ENCODE measurements at places on chromosomes 2 and 18. TPM values are rescaled to one million over a fixed set of nuclear protein-coding genes. Genes with fewer than 3 reads are reported as not detected.

- no peaks in the 10 kb centered on the region for H3K36me3 ChIP-seq
- no peak for DNase-seq
- H3K4me1 ChIP-seq: no peaks in the 10 kb centered on the region
- no peaks in the 10 kb centered on the region for H3K27me3 ChIP-seq
- H3K4me3 ChIP-seq: no peak overlapping the region
Measured at GRCh38 chr2:57685032-57685431, 361.6 kb upstream of the VRK2 start.

- H3K27ac ChIP-seq: no peak overlapping the region
- H3K4me1 ChIP-seq: peaks cover 24% of the 10 kb centered on the region
- peak; percentile 39 for DNase-seq
- no peaks in the 10 kb centered on the region for H3K36me3 ChIP-seq
Measured at GRCh38 chr2:25042321-25043240, 705 bp downstream of the EFR3B start.

- peaks cover 17% of the 10 kb centered on the region for H3K27me3 ChIP-seq
- no peak overlapping the region for H3K27ac ChIP-seq
- no peaks in the 10 kb centered on the region for H3K4me1 ChIP-seq
- no peaks in the 10 kb centered on the region for H3K36me3 ChIP-seq
Measured at GRCh38 chr2:11411768-11412448, 54.1 kb downstream of the E2F6 start.

DNA sequence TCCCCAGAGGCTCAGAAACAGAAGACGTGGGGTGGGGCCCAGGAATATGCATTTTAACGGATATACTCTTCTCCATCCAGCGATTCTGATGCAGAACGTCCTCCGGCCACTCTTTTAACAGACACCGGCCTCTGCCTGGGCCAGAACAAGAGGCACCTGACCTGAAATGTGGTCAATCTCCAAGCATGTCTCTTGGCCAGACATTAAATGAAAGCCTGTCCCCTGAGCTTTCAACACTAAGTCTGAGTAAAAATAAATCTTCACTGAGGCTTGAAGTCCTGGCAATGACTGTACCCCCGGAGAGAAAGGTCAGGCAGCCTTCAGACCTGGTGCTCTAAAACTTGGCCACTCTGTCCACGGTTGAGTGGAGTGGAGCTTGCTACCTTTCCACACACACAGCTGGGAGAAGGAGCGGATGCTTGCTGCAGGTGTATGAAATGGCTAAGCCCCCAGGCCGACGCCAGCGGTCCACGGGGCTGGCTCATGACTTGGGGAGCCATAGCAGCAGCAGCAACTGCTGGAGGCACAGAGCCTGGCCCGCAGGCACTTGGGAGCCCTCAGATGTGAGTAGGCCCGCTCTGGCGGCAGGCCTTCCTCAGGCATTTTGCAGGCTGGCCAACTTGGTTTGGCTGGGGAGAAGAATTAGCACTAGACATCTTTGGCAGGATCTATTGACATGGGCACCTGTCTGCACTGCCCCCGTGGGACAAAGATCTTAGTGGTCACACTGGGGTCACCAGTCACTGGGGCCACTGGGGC, 79.7 kb downstream of the TMEM17 start:
- no peak overlapping the region for H3K4me3 ChIP-seq
- no peak for DNase-seq
- H3K27ac ChIP-seq: no peak overlapping the region
- H3K27me3 ChIP-seq: peaks cover 12% of the 10 kb centered on the region
- no peaks in the 10 kb centered on the region for H3K36me3 ChIP-seq
- no peaks in the 10 kb centered on the region for H3K4me1 ChIP-seq

DNA sequence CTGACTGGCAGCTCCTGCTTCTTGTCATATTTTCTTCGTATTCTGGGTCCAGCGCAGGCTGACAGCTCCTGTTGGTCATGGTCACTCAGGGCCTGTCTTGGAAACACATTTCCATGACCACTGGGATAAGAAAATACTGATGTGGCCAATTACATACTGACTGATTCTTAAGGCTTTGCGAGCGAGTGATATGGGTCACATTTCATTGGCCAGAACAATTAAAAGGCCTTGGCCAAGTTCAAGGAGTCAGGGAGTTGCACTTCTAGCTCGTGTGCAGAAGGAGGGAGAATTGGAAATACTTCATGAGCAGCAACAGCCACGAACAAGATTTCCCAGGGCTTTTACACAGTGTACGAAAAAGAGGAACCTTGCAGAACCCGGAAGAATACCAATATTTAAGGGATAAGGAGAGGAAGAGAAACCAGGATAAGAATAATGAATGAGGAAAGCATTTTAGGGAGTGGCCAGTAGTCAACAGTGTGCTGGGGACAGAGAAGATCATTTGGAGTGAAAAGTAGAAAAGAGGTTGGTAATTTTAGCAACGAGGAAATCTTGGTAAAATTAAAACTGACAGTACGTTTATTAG, 149.5 kb downstream of the ATP9B start:
- no peaks in the 10 kb centered on the region for H3K27me3 ChIP-seq
- DNase-seq: no peak
- H3K27ac ChIP-seq: no peak overlapping the region
- H3K4me1 ChIP-seq: no peaks in the 10 kb centered on the region
- no peak overlapping the region for H3K4me3 ChIP-seq

GRCh38 chr2:84160453-84160852, 298.6 kb downstream of the SUCLG1 start:
- H3K4me1 ChIP-seq: no peaks in the 10 kb centered on the region
- DNase-seq: no peak
- H3K36me3 ChIP-seq: no peaks in the 10 kb centered on the region
- peaks cover 5% of the 10 kb centered on the region for H3K27me3 ChIP-seq

- no peak overlapping the region for H3K4me3 ChIP-seq
- no peak overlapping the region for H3K27ac ChIP-seq
- no peaks in the 10 kb centered on the region for H3K36me3 ChIP-seq
- H3K4me1 ChIP-seq: no peaks in the 10 kb centered on the region
- H3K27me3 ChIP-seq: no peaks in the 10 kb centered on the region
Measured at GRCh38 chr18:53909668-53910067, 314.8 kb downstream of the MBD2 start.

GRCh38 chr2:181022652-181023051, 42.2 kb downstream of the UBE2E3 start:
- no peak for DNase-seq
- peaks cover 7% of the 10 kb centered on the region for H3K36me3 ChIP-seq
- H3K4me1 ChIP-seq: peaks cover 9% of the 10 kb centered on the region
- no peak overlapping the region for H3K4me3 ChIP-seq
- H3K27me3 ChIP-seq: no peaks in the 10 kb centered on the region

DNA sequence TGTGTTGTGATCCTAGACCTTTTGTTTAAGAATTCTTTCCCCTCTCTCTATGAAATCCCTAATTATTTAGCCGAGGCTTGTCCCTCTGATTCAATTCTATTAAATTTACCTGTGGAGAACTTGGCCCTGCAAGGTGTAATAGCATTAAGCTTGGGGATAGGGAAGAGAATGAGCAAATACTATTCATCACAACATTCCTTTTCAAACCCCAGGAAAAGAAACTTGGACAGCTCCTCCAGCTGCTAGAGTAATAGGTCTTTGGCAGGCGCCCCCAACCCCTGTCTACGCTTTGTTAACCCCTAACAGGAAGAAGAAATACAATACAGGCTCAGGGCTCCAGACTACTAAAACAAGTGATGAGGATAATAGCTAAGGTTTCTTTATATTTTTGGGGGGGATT, 957.0 kb downstream of the CPS1 start:
- DNase-seq: no peak
- H3K4me3 ChIP-seq: no peak overlapping the region
- no peaks in the 10 kb centered on the region for H3K27me3 ChIP-seq
- H3K36me3 ChIP-seq: no peaks in the 10 kb centered on the region
- no peaks in the 10 kb centered on the region for H3K4me1 ChIP-seq

The GRHL1 gene
- 0.25 TPM for total RNA-seq

DNA sequence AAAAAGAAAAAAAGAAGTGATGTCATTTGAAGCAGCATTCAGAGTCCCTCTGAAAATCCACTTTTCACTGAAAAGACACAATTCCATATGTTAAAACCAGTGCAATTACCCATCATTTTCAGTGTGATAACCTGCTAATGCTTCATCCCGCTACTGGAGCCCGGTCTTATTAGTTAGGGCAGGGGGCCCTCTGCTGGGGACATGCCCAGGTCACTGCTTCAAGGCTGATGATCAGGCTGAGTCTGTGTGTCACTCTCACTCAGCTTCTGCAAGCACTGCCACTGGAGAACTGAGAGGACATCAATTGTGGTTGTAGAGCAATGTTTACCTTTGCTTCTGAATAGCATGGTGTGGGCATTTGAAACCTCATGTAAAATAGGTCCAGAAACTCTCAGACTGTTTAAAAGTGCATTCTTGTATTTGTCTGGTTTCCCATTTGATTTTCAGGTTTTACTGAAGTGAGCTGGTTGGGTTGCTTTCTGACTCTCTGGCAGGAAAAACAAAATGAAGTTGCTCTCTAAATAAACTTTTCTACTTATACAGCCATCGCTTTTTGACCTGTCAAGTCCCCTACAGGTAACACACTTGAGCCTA, 49.2 kb upstream of the NXPH2 start:
- H3K27me3 ChIP-seq: peaks cover 2% of the 10 kb centered on the region
- DNase-seq: peak; percentile 32
- no peak overlapping the region for H3K4me3 ChIP-seq
- H3K27ac ChIP-seq: no peak overlapping the region
- H3K4me1 ChIP-seq: no peaks in the 10 kb centered on the region
- H3K36me3 ChIP-seq: no peaks in the 10 kb centered on the region

The ABI2 gene
- 44.6 TPM for total RNA-seq

GRCh38 chr18:46829947-46830346, 73.1 kb upstream of the ST8SIA5 start:
- no peaks in the 10 kb centered on the region for H3K4me1 ChIP-seq
- peaks cover 32% of the 10 kb centered on the region for H3K36me3 ChIP-seq
- no peak overlapping the region for H3K27ac ChIP-seq
- DNase-seq: no peak
- H3K4me3 ChIP-seq: no peak overlapping the region
- H3K27me3 ChIP-seq: no peaks in the 10 kb centered on the region

The SH2D6 gene
- 1.4 TPM for total RNA-seq

The ARL5A gene
- 44.8 TPM for total RNA-seq

- no peak for DNase-seq
- no peak overlapping the region for H3K4me3 ChIP-seq
- H3K36me3 ChIP-seq: no peaks in the 10 kb centered on the region
- peaks cover 3% of the 10 kb centered on the region for H3K27me3 ChIP-seq
- H3K4me1 ChIP-seq: no peaks in the 10 kb centered on the region
Measured at GRCh38 chr18:68484241-68484640, 230.7 kb downstream of the TMX3 start.

DNA sequence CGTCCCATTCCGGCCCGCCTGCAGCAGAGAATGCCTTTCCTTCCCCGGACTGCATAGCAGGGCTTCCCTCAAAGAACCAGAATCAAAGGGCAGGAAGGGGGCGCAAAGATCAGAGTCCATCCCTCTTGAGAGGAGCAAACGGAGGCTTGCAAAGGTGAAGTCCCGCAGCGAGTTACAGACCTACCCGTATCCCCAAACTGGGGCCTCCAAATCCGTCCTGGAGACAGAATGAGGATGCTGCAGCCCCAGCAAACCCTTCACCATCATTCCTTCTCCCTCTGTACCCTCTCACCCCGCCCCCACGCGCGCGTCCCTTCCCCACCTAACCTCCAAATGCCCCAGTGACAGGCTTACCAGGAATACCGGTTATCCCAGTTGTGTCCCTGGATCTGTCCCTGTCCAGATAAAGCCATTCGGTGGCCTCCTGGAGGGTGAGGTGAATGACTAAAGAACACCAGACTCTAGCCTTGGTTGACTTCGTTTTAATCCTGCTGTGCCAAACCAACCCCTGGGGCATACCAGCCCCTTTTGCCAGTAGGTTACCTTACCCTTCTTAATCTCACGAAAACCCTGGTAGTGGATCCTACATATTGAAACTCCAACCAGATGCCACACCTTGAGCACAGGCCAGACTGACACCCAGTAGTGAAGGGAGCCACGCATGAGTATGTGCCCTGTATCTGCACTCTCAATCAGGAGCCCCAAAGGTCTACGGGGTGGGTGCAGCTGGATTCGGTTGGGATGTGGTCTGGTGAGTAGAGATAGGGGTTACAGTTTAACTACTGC, 961 bp upstream of the SLC40A1 start:
- no peak overlapping the region for H3K27ac ChIP-seq
- H3K36me3 ChIP-seq: no peaks in the 10 kb centered on the region
- peak; percentile 23 for DNase-seq
- peaks cover 12% of the 10 kb centered on the region for H3K4me1 ChIP-seq
- peaks cover 30% of the 10 kb centered on the region for H3K27me3 ChIP-seq
- peak overlapping the region; percentile 75 for H3K4me3 ChIP-seq

GRCh38 chr2:5528706-5529105, 163.5 kb upstream of the SOX11 start:
- no peak for DNase-seq
- no peak overlapping the region for H3K27ac ChIP-seq
- no peaks in the 10 kb centered on the region for H3K4me1 ChIP-seq
- H3K27me3 ChIP-seq: no peaks in the 10 kb centered on the region
- no peaks in the 10 kb centered on the region for H3K36me3 ChIP-seq

The LRATD1 gene
- total RNA-seq: not detected

The ADD2 gene
- total RNA-seq: 25.7 TPM

DNA sequence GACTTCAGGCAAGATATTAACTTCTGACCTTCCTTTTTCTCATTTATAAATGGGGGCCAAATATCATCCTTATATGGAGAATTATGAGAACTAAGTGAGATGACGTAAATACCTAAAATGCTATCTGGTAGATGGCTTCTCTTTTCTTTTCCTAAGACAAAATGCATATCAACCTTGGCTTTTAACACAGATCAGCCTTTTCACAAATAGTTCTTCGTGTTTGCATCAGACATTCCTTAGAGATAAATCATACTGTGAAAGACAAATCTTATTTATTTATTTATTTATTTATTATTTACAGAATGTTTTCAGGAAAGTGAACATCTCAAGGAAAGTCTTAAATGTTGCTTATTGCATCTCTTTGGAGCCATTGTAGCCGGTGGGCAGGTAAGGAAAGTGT, 62.8 kb downstream of the NBEAL1 start:
- no peak for DNase-seq
- H3K4me3 ChIP-seq: no peak overlapping the region
- peaks cover 10% of the 10 kb centered on the region for H3K36me3 ChIP-seq

- H3K4me3 ChIP-seq: no peak overlapping the region
- H3K4me1 ChIP-seq: peaks cover 17% of the 10 kb centered on the region
- H3K27me3 ChIP-seq: no peaks in the 10 kb centered on the region
- H3K36me3 ChIP-seq: peaks cover 40% of the 10 kb centered on the region
- no peak overlapping the region for H3K27ac ChIP-seq
Measured at GRCh38 chr18:49160079-49160930, 209.5 kb upstream of the SMAD7 start.

- H3K27me3 ChIP-seq: peaks cover 2% of the 10 kb centered on the region
- DNase-seq: no peak
- no peaks in the 10 kb centered on the region for H3K4me1 ChIP-seq
- no peak overlapping the region for H3K27ac ChIP-seq
Measured at GRCh38 chr2:16726147-16726546, 60.5 kb upstream of the CYRIA start.

- no peak for DNase-seq
- H3K4me3 ChIP-seq: no peak overlapping the region
- no peaks in the 10 kb centered on the region for H3K4me1 ChIP-seq
- no peaks in the 10 kb centered on the region for H3K36me3 ChIP-seq
- H3K27me3 ChIP-seq: peaks cover 29% of the 10 kb centered on the region
Measured at GRCh38 chr2:200596774-200597570, 11.2 kb downstream of the AOX1 start.

The HRH4 gene
- total RNA-seq: 0.23 TPM

The ST8SIA5 gene
- total RNA-seq: not detected

The OSBPL6 gene
- total RNA-seq: 0.20 TPM

The SLC25A52 gene
- not detected for total RNA-seq

The SNTG2 gene
- total RNA-seq: 3.5 TPM

The SERPINB7 gene
- not detected for total RNA-seq

- no peaks in the 10 kb centered on the region for H3K4me1 ChIP-seq
- no peak overlapping the region for H3K4me3 ChIP-seq
- no peak overlapping the region for H3K27ac ChIP-seq
- H3K27me3 ChIP-seq: no peaks in the 10 kb centered on the region
- DNase-seq: no peak
Measured at GRCh38 chr18:27049969-27050368, 135.1 kb downstream of the CHST9 start.
